M059J (cell line): ENCODE measurements at places on chromosomes 1 and 21.
A peak's percentile ranks its signal among the peaks of the same experiment; 100 is the strongest.

GRCh38 chr1:94912263-94913184, 14.4 kb downstream of the CNN3 start:
- peak; percentile 30 for DNase-seq

DNA sequence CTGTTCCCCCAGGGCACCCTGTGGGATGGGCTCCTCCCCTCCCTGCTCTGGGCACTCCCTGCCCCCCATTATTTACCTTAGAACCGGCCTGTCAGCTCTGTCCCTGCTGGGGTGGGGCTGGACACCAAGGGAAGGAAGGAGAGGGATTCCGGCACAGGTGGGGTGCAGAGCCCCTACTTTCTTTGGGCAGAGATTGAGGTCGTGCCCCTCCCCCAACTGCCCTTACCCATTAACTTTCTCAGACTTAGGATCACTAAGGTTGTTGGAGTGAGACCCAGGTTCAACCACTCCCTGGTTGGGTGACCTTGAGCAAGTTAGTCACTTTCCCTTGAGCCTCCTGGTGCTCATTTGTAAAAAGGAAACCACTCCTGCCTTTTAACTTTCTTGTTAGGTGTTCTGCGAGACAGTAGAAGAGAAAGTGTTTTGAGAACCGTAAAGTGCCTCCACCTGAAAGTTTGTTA, 57.0 kb upstream of the SYNC start:
- peak; percentile 63 for DNase-seq

GRCh38 chr1:33288976-33289857, 31.7 kb downstream of the A3GALT2 start:
- no peak for DNase-seq

DNA sequence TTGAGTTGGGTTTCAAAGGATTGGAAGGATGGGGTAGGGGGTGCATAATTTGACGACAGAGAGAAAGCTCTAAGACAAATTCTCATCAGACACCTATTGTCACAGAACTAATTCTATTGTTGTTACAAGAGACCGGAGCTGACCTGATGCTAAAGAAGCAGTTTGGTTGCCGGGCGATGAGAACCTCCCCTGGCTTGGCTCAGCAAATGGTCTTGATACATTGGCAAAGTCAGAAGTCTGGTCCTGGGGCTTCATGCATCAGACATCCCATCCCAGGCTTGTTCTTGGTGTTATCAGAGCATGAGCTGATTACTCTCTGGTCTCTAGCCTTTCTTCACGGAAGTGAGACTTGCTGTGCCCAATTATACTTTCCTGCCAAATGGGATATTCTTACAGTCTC, 15.4 kb downstream of the TRIM67 start:
- DNase-seq, result no peak

DNA sequence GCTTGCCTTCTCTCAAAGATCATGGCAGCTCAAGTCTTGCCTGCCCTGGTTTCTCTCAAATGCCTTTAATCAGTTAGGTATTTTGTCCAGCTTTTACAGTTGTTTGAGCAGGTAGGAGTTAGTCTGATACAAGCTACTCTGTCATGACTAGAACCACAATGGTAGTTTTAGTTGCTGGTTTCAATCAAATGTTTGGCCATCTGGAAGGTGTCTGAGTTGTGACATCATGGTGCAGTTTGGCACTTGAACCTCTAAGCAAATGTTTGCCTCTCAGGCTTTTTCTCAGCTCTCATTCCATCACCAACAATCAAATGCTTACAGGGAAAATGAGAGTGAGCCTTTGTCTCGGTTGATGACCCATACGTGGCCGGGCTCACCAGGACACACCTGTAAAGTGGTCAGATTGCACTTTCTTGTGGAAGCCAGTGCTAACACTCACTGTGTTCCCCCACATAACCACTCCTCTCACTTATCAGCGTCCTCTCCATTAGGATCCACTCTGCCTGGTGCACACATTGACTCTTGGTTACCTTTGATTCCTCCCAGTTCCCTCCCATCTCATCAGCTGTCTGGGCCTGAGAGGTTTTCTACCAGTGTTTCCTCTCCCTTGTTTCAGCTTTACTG, 67.5 kb downstream of the CCDC185 start:
- DNase-seq, result no peak

- peak; percentile 42 for DNase-seq
Measured at GRCh38 chr1:31639543-31639942, 5.1 kb downstream of the PEF1 start.

GRCh38 chr21:29674343-29674742, 265.5 kb downstream of the GRIK1 start:
- DNase-seq, result peak; percentile 7

DNA sequence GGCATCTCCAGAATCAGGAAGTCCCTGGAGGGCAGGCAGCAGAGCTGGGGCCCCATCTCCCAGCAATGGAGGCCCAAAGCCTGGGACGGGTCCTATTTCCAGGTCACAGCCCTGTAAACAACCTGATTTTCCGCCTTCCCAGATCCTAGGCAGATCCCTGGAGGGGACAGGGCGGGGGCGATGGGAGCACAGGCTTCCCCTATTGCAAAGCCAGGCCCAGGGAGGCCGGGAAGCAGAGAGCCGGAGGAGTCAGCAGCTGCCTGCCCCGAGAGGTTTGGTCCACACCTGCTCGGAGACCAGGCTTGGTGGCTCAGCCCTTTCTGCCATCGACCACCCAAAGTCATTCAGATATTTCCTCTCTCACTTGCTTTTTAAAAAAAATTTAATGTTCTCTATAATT, 29.2 kb downstream of the CASZ1 start:
- DNase-seq, result no peak

DNA sequence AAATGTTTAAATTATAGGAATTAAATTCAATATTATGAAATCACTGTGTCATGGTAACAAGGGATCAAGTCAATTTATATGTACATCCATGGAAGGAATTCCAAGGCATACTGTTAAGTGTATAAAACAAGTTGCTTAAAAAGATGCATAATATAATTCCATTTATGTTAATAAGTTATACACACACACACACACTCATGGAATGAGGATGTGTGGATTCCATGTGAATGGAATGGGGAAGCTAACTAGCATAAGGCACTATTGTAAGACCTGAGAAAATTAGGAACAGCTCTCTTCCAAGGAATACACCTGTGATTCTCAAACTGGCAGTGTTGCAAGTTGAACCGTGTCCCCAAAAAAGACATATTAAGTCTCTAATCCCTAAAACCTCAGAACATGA, 17.6 kb upstream of the TRAF3IP3 start:
- DNase-seq, result no peak

- DNase-seq, result peak; percentile 66
Measured at GRCh38 chr21:25560271-25560685, 47.0 kb downstream of the MRPL39 start.

DNA sequence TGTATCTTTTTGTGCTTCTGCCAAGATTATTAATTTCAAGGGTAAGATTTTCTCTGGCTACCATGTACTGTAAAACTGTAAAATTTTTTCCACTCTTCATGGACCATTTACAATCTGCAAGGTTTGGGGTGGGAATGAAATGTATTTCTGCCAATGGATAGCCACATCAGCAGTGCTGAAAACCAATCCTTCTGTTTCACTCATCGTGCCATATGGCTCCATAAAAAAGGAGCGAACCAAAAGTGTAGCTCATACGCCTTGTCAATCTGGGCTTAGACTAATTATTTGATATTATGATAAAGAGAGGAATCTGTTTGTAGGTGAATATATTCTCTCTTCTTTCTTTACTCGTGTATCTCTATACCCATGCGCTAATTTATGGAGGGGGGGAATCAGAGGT, 3.0 kb upstream of the SLC44A5 start:
- no peak for DNase-seq

DNA sequence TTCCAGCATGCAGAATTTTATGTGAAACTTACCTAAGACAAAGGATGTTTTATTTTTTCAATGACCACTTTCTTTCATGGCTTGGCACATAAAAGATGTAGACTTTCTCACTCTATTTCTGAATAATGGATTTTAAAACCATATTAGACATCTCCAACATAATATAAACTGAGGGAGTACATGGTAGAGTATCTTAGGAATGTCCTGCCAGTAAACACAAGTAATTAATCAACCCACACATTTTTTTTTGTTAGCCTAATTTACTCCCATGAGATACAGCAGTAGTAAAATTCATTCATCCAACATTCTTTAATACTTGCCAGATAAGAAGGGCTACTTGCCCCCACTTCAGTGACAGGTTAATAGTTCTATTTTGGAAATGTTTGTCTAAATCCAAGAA, 235.4 kb upstream of the ADAMTS5 start:
- peak; percentile 18 for DNase-seq

- DNase-seq, result peak; percentile 81
Measured at GRCh38 chr1:21673277-21673780, 4.2 kb upstream of the RAP1GAP start.

DNA sequence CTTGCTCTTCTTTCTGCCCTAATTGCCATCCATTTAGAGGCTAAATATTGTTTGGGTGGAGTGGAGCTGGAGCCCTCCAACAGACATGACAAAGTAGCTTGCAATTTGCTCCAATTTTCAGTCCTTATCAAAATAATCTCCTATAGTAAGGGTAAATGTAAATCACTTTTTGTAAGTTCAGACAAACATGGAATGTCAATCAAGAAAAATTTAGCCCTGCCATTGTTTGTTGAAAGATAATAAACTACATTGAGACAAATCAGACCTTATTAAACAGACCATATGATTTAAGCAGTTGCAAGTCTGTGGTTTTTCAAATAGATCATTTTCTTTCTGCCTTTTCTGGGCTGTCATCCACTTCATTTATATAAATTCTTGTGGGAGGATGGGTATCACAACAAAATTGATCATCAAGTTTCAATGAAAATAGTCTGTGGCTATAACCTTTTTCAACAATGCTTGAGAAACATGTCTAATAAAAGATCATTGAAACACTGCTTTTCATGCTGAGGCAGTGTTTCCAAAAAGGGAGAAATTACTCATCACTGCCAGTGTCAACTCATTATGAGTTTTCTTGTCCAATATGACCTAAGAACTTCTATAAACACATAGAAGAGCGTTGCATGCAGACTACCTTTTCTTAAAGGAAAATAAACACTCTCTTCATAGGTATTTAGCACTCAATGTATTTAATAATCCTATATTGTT, 1152.0 kb upstream of the B3GALT2 start:
- DNase-seq, result peak; percentile 25

DNA sequence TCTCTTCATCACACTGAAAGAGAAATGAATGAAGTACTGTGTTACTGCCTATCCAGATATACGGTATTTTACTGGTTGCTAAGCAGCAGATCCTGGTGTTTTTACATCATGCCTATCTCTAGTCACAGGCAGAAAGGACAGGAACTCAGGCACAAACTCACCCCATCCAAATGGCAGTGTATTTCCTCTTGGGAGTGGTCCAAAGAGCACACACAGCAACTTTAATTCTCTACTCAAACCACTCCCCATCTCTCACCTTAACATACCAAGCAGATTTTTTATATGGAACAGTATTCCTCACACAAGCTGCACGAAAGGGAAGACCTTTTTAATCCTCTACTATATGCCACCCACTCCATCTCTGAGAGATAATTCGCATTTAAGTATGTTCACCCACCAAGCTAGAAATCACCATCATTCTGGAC, 27.3 kb downstream of the EIF4G3 start:
- peak; percentile 81 for DNase-seq

GRCh38 chr1:62687421-62687902, 724 bp downstream of the DOCK7 start:
- DNase-seq, result peak; percentile 68

DNA sequence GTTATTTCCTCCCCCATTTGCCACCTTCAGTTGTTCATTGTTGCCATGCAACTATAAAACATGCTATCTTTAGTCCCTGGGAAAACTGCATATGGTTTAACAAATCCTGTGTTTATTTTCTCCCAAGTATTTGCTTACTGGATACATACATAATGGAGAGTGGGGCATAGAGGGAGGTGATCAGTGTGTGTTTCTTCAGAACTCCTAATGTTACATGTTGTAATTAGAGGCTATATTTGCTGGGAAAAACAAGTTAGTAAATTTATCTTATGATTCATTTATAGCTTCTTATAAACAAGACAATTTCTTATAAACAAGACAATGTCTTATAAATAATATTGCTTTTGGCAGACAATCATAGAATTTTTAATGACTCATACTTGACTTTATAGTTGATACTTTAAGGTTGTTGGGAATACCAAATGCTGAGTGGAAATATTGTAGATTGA, 7.3 kb upstream of the GIPC2 start:
- peak; percentile 71 for DNase-seq

DNA sequence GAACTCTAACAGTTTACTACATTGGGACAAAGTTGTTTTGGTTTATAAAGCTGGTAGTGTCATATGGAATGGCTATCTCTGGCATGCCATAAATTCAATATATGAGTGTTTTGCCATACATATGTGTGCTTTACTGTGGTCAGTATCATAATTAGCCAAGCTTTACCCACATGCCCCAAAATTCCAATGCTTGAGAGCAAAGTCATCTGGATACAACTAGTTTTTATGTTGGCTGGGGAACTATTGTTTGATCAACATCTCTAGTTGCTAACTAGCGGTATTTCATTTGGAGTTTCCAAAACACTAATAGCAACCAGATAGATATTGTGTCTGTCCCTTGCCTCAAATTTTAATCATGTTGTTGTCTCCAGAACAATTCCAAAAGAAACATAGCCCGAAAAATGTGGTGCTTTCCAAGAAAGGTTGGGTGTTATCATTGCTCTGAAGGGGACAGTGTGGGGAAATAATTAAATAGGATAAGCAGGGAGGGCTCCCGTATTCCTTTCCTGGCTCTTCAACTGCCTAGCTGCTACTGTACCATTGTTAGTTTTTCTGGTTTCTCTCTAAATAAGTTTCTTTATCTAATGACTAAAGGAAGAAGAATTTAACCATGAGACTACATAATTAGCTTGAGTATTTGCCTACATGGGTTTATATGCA, 136.1 kb downstream of the TGFB2 start:
- DNase-seq, result peak; percentile 79

GRCh38 chr1:207673399-207673798, 28.5 kb downstream of the CR1L start:
- peak; percentile 23 for DNase-seq

GRCh38 chr1:214767221-214767620, 164.2 kb downstream of the CENPF start:
- DNase-seq, result no peak

GRCh38 chr1:172940174-172940855, 110.4 kb downstream of the TNFSF18 start:
- peak; percentile 77 for DNase-seq

DNA sequence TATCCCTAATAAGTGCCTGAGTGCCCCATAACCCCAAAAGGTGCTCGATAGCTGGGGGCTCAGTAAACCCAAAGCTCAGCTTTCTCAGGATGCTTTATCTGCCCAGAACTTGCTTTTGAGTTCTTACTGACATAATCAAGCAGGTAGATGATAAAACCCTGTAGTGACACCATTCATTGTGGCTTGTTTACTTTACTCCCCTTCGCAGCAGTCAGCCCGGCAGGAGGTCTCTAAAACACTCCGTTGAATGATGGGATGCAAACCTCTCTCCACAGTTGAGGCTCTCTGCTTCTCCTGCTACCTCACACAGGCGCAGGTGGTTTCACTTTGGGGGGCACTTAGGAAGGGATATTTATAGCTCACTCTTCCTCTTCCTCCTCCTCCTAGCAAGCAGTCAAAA, 349.4 kb downstream of the HLX start:
- DNase-seq, result no peak

DNA sequence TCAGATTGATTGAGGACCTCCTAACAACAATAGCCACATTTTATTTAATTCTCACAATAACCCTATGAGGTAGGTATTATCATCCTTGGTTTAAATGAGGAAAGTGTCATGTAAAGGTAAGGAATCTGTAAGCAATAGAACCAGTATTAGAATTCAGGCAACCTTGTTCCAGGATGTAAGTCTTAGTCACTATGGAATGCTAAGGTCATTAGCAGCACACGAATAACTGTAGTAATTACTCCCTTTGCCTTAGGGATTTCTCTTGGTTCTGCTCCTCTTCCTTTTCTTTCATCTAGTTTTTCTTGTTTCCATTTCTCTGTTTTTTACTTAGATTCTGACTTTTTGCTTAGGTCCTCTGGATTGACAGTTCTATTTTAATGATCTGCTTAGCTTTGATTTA, 23.1 kb upstream of the ATP6V1G3 start:
- DNase-seq, result peak; percentile 75
